ENCODE measurements at places on chromosomes 11 and 22.

- no peak for DNase-seq
These were observed 28.6 kb upstream of the ELFN2 start for GRCh38 chr22:37455896-37456295.

DNA sequence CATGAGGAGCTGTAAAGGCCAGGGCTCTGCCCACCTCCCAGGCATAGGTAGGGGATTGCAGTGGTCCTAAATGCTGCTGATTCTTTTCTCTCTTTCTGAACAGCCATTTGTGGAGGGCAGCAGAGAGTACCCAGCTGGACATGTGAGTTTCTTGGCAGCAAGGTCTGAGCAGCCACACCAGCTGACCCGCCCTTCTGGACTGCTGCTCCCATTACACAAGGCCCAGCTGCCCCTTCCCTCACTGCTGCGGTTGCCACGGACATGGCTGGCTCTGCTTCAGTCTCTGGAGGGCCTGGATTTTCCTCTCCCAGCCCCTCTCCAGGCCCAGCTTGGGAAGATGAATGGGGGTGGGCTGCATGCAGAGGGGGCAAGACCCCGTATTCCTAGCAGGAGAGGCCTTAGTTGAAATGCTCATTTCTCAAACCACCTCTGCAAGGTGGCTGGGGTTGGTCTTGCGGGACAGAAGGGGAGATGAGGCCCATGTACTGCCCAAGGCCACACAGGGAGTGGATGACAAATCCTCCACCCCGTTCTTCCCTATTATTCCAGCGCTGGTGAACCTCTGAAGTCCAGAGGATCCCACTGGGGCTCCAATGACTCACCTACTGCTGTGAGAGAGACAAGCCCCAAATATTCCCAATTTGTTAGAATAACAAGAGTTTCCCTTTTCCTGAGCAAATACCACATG is 4.6 kb downstream of the LGALS12 start:
- peak; percentile 83 for DNase-seq

DNA sequence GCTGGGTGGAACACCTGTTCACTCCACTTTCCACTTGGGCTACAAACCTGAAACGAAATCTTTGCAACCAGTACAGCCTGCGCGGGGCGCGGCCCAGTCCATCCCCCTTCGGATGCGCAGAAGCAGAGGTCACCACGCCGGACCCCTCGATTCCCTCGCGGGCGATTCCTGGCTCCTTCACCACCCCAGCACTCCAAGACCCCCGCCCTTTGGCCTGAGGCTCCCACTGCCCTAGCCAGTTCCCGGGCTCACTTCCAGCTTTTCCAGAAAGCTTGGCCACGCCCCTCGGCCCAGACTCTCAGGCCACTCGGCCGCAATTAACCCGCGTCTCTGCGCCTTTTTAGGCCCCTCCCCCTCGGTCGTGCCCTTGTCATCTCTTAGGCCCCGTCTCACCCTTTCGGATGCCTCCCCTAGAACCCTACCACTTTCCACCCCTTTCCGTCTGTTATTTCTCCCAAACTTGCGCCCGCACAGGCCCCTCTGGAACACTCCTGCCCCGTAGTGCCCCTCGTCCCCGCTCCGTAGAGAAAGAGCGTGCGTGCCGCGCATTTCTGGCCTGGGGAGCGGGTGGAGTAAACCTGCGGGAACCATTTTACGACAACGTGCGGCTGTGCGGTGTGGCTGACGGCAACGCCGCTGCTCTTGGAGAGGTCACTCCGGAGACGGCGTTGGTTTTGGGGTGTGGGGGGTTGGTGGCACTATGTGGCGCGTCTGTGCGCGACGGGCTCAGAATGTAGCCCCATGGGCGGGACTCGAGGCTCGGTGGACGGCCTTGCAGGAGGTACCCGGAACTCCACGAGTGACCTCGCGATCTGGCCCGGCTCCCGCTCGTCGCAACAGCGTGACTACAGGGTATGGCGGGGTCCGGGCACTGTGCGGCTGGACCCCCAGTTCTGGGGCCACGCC is at the start of gene DLAT:
DLAT (plus strand) TSS at position 636 of the 906 bp plus-strand sequence; CDS start at position 701, 65 bp downstream.
- peak; percentile 92 for DNase-seq

DNA sequence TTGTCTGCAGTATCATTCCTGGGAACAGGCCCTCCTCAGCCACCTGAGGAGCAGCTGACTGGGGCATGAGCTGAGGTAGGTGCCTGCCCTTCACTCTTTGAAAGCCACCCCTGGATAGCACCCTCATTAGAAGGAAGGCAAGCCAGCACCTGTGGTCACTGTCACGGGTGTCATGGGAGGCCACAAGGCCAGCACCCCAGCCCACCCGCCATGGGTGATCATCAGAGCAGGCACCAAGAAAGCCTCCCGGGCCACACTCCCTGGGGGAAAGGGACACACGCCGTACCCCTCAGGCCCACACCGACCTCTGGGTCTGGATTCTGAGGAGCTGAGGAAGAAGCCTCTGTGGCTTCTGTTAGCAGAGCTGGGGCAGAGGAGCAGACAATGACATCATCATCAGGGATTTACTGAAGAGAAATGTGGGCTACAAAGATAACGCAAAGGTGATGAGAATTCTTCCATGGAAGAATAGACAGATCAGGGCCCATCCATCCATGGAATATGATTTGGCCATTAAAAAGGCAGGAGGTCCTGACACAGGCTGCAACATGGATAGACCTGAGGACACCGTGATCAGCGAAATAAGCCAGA is 16.7 kb upstream of the NAP1L4 start:
- no peak for DNase-seq

GRCh38 chr22:48782811-48783511 is 1044.7 kb downstream of the BRD1 start:
- no peak for DNase-seq

GRCh38 chr11:38446336-38446735 is 1848.3 kb upstream of the RAG2 start:
- DNase-seq: no peak

DNA sequence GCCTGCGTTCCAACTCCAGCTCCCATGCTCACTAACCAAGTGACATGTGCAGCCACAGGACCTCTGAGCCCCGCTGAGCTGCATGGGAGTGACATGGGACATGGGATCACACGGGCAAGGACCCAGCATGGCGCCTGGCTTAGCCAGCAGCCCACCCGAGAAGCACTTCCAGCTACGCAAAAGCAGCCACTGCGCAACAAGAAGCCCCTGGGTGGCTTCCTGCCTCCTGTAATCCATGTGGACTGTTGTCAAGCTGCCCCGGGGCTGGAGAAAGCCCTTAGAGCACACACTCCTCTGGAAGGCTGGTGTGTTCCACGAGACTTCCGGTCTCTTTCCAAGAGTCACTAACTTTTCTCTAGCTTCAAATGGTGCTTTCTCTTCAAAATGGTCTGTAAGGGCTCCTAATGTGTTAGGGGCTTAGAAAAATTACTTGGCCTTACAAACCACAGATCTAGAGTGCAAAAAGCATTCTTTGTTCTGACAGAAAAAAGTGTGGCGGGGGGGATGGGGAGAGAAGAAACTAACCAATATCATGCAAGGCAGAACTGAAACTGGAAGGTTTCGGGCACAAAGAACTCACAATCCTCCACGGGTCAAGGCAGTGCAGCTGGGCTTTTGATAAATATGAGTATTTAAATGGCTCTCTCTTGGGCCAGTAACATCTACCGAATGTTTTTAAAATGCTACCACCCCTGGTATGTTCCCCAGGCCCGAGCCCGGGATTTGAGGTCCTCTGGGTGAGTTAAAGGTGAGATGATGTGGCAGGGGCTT is 5.5 kb downstream of the C11orf24 start:
- no peak for DNase-seq

- peak; percentile 47 for DNase-seq
These were observed 52.2 kb upstream of the CEP126 start for GRCh38 chr11:101862391-101863233.

DNA sequence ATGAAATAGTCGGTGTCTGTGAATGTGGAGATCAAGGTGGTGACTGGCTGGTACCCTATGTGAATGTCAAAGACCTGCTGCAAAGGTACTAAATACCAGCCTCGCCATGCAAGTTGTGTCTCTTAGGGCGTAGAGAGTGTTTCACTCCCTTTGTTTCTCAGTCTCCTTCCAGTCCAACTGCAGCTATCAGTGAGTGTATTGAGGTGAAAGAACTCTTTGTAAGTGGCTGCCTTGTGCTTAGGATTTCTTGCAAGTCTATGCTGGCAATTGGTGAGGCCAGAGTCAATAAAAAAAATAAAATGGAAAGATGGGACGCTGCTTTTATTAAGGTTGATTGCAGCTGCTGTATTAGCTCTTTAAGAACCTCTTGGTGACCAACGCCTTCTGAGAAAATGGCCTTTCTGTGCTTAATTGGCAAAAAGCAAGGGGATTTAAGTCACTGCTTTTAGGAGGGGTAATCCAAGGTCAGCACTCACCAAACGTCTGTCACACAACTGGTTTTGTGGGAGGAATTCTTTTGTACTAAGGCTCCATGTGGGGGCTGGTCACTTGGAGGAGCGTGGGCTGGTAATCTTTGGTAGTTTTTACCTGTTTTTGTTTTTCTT is 95.1 kb downstream of the PARVA start:
- DNase-seq: no peak

DNA sequence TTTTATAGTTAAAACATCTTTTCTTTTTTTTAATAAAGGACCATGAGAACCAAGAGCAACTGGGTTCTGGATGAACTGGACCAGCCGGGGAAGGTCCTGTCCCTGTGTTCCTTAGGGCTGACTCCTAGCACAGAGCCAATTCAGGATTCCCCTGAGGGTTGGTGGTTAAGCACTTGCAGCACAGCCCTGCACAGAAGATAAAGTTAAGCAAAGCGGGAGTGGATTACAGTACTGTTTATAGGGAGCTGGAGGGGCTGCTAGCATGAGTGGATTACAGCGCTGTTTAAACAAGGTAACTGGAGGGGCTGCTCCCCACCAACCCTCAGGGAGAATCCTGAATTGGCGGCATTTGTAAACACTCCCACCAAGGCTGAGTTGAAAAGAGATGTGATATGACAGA is 90.6 kb downstream of the CELSR1 start:
- DNase-seq: no peak

Measured in MG63 (cell line).